ENCODE measurements at places on chromosomes 3 and 15.
A peak's percentile ranks its signal among the peaks of the same experiment; 100 is the strongest.

DNA sequence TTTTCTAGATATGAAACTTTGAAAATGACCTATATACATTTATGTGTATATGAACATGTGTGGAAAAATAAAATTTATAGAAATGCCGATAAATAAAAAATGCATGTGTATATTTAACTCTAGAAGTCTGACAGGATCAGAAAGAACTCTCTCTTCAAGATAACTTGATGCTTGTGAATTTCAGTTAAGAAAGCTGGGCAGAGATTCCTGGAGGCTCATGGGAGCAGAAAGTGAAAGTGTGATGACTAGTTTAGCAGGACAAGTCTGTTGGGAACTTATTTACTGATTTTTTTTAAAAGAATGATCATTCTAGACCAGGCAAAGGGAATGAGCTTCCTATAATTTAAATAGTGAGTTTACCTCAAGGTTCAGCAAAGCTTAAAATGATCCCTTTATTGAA lies 81.5 kb upstream of the KCNAB1 start:
- DNase-seq: no peak

DNA sequence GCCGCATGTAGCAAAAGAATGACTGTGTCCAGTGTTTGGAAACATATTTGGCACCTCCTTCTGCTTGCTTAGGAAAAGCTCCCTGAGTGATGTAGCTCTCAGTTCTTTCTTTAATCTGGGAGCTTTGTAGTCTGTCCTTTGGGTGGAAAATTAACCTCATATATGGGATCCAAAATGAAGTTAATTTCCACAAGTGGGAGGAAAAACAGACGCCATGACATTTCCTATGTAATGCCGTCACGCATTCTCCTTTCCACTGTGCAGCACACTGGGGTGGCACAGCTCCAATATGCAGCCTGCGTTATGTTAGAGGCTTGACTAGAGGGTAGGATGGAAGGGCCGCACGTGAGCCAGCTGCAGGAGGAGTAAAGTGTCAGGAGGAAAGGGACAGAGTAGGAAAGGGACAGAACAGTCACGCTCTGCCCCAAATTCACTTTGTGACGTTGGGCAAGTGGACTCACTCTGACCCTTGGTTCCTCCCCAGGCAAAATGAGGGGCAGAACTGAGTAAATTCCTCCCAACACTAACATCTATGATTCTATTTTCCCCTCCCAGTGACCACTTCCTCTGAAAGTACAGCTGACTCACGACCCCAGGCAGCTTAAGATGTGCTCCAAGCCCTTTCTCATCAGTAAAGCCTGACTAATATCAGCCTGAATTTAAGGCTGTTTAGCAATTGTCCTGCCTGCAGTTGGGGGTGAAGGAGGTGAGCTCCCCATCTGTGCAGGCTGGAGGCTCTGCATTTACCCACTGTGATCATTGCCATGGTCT lies 176.5 kb upstream of the PFN2 start:
- DNase-seq: peak; percentile 70

GRCh38 chr3:71560665-71561064 lies 22.9 kb downstream of the FOXP1 start:
- DNase-seq: no peak

GRCh38 chr15:68834346-68834745 lies 13.7 kb upstream of the ANP32A start:
- DNase-seq: no peak

DNA sequence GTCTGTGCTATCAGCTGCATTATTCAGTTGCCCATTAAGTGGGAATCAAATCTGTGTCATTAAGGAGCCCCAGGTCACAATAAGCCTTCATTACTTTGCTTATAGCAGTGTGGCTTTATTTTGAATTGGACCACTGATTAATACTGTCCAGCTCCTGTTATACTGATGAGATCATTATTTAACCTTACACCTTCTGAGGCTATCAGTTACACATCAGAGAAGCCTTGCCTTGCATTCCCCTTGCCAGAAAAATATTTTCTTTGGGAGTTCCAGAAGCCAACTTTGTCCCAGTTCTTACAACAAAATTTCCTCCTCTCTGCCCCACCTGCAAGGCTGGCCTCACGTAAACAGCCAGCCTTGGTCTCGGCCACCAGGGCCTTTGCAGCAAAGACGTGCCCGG lies 29.7 kb upstream of the ARNT2 start:
- no peak for DNase-seq

GRCh38 chr15:61768131-61768530 lies 292.1 kb downstream of the VPS13C start:
- DNase-seq: no peak

All from hematopoietic multipotent progenitor cell treated with erythropoietin and hydrocortisone succinate and interleukin-3 and kit ligand, for 4 days (in vitro differentiated cells).